Activated CD4-positive, CD25-positive, alpha-beta regulatory T cell treated with anti-CD3 and anti-CD28 coated beads, Interleukin-2, amount 50 U/mL, for 16 hours (primary cell): ENCODE measurements at places on chromosomes 7 and 10.

DNA sequence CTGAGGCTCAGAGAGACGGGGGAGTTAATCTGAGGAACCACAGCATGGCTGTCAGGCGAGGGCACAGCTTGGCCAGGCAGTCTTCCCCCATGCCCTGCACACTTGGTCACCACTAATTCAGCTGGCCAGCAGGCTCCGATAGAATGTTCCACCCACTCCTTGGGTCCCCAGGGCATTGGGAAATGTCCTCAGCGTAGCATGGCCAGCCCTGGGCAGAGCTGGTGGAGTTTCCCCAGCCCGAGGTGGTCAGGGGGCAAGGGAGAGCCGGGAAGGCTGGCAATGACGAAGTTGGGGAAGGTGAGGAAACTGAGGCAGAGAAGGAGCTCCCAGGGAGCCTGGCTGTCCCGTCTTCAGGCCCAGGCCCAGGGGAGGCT is 12.1 kb upstream of the GRIFIN start:
- DNase-seq = no peak

- no peak for DNase-seq
Observed at GRCh38 chr10:61721431-61721830, 58.7 kb downstream of the CABCOCO1 start.

DNA sequence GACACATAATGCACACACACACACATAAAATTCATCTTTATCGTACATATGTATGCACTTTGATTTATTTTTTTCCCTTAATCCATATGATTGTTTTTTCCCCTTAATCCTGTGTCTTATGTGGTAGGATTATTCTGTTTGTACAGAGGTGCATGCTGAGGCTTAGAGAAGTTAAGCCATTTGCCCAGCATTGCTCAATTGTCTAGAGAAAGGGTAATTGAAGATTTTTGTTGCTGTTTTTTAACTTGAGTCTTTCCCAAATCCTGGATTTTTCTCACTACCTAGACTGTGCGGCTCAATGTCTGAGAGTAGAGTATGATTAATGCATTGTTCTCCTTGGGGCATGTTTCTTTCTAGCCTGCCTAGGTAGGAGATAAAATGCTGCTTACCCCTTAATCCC is 35.0 kb downstream of the WBP1L start:
- DNase-seq = no peak

DNA sequence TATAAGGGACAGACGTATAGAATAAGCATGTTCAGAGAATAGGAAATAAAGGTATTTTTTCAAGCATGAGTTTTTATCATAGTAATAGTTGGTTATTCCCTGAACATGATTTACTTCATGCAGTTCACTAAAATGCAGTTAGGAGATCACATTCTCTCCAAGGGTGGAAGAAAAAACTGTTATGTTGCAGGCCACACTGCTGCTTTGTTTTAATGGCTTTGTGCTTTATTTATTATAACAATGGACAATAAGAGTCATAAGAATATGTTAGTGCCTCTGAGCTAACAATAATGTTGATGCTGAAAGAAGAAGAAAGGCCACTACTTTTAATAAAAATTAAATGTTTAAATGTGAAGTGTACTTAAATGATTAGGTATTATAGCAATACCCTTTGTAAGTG is 78.5 kb upstream of the GATAD1 start:
- no peak for DNase-seq

DNA sequence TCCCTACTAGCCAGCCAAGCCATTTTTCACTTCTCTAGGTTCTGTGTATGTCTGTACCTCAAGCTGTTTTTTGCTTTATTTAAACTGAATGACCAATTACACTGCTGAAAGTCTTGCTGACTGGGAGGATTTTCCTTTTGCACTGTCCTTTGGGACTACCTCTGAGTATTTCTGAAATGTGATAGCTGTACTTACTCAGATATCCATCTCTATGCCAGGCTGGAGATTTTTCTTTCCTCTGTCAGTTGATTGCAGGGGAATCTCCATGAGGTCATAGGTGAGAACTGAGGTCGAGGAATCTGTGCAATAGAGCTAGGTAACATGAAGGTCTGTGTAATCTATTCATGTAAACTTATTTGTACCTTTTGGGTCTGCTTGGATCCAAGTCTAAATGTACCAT is 38.9 kb upstream of the ANKRD1 start:
- DNase-seq = no peak

DNA sequence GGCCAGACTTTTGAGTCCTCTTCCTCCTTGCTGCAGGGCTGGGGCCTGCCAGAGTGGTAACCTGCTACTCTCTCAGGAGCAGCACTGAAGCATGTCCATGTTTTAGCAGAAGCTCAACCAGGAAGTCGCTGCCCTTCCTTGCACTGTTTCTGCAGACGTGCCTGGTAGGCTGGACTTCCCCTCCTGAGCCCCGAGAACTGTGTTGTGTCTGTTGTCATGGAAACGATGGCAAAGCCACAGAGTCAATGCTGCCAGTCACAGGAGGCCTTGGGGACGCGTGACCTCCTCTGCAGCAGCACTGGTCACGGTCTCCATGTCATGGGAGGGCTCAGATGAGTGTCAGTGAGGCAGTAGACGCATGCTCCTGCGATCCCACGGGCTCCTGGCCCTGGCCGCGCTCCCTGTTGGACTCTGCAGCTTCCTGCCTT is 145.5 kb downstream of the FANK1 start:
- peak; percentile 73 for DNase-seq

GRCh38 chr10:31820778-31821369 is 107.8 kb downstream of the ARHGAP12 start:
- DNase-seq = no peak

GRCh38 chr7:46725838-46726237 is 804.8 kb upstream of the IGFBP3 start:
- no peak for DNase-seq

- DNase-seq = no peak
Observed at GRCh38 chr10:76086170-76086760, 654.8 kb downstream of the LRMDA start.

- no peak for DNase-seq
Observed at GRCh38 chr10:24324651-24325050, 115.7 kb downstream of the KIAA1217 start.

GRCh38 chr7:156473476-156474240 is 166.9 kb upstream of the RNF32 start:
- DNase-seq = no peak

GRCh38 chr7:28328822-28329660 is 83.3 kb upstream of the CREB5 start:
- no peak for DNase-seq
